Mucosa of descending colon (tissue), 3 donors: ENCODE measurements at places on chromosomes 5 and 9. TPM values are rescaled to one million over a fixed set of nuclear protein-coding genes. Genes with fewer than 3 reads are reported as not detected.

PLPP7 gene
- total RNA-seq, result 0.58 TPM

PCDHB15 gene
- 0.69 TPM for total RNA-seq

C1QTNF2 gene
- total RNA-seq, result 0.43 TPM

GOLGA2 gene
- 118 TPM for total RNA-seq

HK3 gene
- total RNA-seq, result 7.7 TPM

AK3 gene
- total RNA-seq, result 86.8 TPM

ANKRD18B gene
- 1.7 TPM for total RNA-seq

DNA sequence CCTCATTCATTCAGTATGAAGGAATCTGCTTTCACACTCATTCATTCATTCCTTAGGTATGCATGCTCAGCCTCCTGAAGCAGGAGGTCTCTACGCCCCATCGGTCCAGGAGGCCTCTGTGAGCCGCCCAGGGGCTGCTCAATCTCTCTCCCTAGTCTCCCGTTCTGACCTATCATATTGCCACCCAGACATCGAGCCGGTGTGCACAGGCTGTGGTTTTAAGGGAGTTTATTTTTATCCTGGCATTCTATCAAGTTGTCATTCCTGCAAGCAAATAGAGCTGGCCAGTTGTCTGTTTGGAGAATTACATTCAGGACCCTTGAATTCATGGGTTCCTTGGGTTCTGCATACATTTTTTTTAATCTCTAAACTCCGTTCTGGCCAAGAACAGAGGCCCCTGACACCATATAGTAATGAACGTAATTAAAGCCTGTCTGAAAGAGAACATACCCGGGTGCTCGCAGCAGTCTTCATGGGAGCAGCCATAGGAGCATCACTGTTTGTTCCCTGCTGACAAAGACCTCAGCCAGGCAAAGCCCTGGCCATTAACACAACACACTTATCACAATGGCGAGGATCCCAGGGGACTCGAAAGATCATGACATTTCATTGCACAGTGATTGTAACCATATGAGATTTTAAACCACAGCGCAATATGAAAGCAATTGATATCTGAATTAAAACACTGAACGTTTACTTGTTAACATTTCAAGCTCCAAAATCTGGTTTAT is 80.9 kb downstream of the ADAMTS16 start:
- DNase-seq, result no peak

DNA sequence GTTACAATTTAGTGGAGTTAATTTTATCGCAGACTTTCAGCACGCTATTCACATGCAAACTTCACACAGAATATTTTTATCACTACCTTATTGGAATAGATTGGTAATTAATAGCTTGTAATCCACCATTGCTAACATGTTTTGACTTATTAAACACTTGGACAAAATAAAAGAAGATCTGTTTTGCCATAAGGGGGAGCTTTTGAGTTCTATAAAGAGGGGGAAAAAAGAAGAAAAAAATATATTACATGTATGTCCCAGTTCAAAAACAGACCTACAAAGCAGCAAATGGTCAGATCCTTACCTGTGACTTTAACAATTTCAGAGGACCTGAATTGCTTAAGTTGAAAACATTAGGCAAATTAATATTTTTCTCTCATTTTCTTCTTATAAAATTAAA is 1.2 kb upstream of the PAPPA start:
- no peak for DNase-seq

- no peak for DNase-seq
Observed at GRCh38 chr5:58800356-58800755, 217.5 kb downstream of the RAB3C start.

GRCh38 chr5:137142346-137142745 is 356.8 kb downstream of the SPOCK1 start:
- no peak for DNase-seq

DNA sequence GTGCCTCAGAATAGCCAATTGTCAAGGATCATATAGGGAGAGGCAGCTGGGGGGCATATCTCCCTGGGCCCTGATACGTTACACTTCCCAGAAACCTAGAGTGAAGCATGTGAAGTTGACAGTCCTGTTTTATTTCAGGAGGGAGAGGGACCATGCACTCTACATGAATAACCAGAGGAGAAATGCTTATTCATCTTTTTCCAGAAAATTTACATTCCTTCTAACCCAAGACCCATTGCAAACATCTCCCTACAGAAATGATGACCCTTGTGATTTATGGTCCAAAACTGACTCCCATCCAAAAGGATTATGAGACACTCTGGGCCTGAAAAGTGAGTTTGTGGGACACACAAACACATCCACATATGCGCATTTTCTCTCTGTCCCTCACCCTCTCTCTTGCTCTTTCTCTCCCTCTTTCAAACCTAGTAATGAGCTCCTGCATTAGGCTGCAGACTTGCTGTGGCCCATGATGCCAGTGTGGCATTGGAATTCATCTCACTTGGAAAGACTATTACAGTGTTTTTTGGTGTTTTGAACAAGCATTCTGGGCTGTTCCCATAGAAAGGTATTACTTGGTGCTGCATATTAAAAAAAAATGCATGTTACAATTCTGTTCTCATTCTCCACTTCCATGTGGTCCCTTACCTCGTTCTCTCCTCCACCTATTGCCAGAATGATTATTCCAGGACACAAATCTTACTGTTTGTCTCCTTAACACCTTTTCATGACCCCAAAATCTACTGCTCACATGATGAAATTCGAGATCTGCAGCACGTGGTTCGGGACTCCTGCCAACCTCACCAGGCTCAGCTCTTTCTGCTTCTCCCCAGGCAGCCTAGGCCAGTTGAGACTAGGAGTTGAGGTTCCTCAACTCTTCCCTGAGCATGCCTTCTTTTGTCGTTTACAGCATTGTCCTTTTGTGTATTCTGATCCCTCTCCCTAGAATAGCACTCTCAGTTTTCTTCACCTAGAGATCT is 451.3 kb upstream of the KLF4 start:
- DNase-seq, result no peak

GRCh38 chr9:42388146-42388690 is 204.8 kb downstream of the SPATA31A6 start:
- DNase-seq, result no peak

DNA sequence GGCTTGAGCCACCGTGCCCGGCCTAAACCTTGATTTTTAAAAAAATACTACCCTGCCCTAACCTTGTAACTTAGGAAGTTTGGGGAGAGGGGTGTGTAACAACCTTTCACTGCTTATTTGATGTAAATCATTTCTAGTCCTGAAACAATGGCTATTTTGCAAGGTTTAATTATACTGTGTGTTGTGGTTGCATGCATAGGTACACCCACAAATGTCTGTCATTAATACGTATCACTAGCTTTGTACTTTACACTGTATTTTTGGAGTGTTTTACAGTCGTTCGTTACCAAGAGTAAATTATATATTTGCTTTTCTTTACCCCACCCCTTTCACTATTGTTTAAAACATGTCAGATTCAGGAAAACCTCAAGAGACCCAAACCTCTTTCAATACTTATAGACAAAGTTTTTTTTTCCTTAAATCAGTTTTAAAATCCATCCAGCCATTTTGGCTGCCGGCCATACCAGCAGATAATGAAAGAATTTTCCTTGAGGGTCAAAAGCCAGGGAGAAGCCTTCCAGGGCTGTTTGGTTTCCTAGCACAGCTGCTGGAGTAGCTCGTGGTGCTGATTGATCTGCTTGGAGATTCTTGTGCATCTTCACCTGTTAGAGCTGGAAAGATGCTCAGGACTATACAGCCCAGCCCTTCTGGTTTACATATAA is 50.7 kb downstream of the DOCK8 start:
- DNase-seq, result no peak

- no peak for DNase-seq
Observed at GRCh38 chr5:63822614-63823013, 139.6 kb downstream of the HTR1A start.

DNA sequence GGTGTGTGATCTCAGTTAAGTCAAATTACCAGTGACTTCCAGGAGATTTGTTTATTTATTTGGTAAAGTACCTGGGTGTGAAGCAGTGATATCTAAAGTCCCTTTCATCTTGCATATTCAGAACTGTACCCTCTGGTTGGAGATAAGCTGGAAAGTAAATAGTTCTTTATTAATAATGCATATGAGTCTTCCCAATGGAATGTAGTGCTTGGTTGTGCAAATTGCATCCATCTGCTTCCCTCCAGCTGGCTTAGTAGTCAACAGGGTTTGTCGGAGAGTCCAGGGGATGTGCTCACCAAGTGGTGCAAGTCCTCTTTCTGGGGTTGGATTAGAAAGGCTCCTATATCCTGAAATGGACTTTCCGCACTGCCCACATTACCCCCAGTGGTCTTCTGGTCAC is 42.0 kb downstream of the TRPM3 start:
- no peak for DNase-seq

- DNase-seq, result no peak
Observed at GRCh38 chr9:37976714-37977477, 73.0 kb upstream of the SLC25A51 start.

DNA sequence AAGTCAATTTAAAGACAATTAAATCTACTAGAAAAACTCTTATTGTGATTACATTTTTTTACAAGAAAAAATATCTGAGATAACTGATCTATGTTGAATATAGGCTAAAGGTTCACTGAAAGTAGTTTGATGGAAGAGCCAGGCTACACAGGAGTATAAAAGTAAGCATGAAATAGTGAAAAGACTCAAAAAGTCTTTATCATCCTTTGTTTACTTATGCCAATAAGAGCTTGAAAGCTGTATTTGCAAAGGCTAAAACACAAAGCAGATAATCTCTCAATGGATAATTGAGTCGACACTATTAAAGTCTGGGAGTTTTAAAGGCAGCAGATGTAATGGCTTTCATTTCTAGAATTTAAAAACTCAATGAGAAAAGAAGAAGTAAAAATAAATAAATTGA is 42.0 kb downstream of the SSBP2 start:
- no peak for DNase-seq

DNA sequence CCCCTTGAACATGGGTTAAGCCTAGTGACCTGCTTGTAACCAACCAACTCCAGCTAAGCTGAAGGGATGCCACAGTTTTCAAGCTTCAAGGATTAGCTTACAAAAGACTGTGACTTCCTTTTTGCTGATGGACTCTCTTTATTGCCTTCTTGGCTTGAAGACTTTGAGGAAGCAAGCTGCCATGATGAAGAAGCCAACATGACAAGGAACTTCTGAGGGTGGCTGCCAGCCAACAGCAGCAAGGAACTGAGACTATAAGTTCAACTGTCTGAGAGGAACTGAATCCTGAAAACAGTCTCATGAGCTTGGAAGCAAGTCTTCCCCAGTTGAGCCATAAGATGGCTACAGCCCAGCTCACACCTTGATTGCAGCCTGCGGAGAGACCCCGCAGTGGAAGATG is 116.1 kb upstream of the TAF11L2 start:
- no peak for DNase-seq

DNA sequence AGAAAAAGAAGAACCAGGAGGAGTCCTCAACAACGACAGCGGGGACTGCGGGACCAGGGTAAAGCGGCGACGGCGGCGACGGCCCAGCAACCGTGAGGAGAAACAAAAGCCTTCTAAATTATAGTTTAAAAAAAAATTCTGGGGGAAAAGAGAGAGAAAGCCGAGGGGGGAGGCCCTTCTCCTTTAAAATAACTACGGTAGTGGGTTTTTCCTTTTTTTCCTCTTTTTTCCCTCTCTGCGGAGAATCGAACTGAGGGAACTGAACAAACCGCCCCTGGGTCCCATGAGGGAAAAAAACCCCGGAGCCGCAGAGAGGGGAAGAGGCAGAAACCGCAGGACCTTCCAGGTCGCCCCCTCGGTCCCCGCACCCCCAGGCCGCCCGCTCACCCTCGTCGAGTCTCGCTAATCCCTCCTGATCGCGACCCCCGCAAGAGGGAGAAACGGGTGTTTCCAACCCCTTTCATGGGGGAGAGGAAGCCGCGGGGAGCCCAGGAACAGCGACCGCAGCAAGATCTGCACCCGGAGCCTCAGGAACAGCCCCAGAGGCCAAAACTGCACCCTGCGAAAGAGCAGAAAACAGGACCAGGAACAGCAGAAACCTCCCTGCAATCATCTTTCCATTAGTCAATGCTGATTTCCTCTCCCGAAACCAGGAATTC is 453 bp downstream of the CPEB4 start:
- peak; percentile 63 for DNase-seq

- peak; percentile 41 for DNase-seq
Observed at GRCh38 chr5:34007201-34007620, 639 bp downstream of the AMACR start.

GRCh38 chr9:105510024-105510423 is 47.9 kb upstream of the FKTN start:
- DNase-seq, result no peak

GRCh38 chr9:107239474-107239873 is 43.6 kb upstream of the RAD23B start:
- no peak for DNase-seq

GRCh38 chr5:168613996-168614395 is 34.8 kb upstream of the PANK3 start:
- DNase-seq, result no peak

DNA sequence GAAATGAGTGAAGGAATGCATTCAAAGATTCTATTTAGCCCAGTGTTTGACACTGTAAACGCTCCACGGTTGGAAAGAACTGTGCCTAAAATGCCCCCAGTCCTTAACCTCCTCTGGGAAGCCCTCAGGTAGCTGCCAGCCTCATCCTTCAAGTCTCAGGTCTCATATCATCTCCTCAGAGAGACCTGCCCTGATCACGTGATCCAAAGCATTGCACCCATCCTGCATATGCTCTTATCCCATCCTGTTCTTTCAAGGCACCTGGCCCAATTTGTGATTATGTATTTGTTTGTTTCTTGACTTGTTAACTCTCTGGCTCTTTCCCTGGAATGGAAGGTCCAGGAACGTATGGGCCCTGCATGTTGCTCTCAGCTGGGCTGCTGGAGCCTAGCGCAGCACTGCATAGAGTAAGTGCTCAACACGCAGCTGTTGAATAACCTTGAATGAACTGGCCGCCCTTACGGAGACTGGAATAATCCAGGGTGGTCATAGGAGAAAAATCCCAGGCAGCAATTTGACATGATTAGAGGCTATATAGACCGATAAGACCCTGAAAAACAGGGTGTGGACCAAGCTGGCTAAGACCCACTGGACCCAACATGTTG is 8.7 kb downstream of the C1QTNF2 start:
- no peak for DNase-seq
